Activated CD4-positive, alpha-beta T cell treated with anti-CD3 and anti-CD28 coated beads, Interleukin-2, amount 10 ng/mL, durations not matched to agents 7 days and 5 days (primary cell): ENCODE measurements at places on chromosomes 3 and 15.

GRCh38 chr3:194112120-194113106, 23.5 kb upstream of the HES1 start:
- no peak for DNase-seq

DNA sequence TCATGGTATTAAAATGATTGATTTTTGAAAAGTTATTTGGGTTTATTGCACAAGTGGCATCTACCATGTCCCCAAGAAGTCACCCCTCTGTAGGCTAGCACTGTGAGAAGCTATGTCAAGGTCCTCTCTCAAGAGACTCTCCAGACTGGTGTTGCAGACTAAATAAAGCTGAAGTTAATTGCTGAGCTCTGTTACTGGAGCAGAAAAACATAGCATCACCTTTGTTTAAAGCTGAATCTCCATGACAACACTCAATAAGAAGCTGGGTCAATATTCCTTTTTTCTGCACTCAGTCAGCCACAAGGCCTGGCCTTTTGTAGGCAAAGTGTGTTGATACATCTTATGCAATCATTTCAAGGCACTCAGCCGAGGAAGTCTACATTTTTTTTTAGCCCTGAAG, 806.6 kb upstream of the LMCD1 start:
- no peak for DNase-seq

GRCh38 chr15:39487458-39487735, 93.5 kb upstream of the THBS1 start:
- DNase-seq: no peak

- DNase-seq: peak; percentile 49
Measured at GRCh38 chr3:192188218-192188835, 539.0 kb downstream of the FGF12 start.

DNA sequence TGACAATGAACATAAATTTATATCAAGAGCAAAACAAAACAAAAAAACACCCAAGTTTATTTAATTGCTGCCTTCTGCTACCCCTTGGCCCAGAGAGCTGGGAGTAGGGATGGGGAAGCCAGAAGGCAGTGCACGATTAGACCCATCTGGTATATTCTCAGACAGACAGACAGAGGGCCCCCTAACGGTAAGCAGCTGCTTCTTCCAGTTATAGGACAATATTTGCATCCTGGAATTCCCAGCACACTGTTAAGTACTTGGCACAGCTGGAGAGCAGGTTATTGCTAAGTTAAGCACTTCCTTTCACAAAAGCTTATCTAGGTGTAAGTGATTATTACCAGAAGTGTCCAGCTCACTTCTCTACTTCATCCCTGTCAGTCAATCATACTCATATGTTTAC, 39.3 kb downstream of the C2CD4B start:
- DNase-seq: no peak

DNA sequence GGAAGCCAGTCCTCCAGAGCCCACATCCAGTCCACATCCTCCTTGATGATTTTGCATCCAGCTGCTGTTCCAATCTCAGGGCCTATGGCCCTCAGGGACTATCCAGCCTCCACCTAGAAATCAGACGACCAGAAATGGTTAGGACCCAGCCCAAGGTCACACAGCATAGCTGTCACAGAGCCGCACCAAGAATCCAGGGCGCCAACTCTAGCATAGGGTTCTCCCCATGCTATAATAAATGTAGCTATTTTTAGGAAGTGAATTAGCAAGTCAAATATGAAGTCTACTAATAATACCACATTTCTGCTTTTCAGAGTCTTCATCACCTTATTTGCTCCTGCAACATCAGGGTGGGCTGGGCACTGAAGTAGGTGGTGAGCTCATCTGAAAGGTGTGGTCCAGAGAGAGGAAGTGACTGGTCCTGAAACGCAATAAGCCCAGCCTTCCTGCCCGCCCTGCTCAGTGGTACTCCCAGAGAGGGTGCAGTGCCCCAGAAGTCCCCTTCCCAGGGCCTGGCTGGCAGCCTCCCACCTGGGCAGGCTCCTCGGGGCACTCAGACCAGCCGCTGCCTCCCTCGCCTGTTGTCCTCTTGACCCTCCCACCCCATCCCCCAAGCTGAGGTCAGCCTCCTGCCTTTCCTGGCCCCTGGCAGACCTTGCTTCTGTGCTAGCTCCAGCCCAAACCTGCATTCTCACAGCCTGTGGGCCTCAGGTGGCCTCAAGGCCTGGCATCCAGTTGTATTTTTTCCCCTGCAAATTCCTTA, 17.6 kb upstream of the CYP11A1 start:
- peak; percentile 46 for DNase-seq

DNA sequence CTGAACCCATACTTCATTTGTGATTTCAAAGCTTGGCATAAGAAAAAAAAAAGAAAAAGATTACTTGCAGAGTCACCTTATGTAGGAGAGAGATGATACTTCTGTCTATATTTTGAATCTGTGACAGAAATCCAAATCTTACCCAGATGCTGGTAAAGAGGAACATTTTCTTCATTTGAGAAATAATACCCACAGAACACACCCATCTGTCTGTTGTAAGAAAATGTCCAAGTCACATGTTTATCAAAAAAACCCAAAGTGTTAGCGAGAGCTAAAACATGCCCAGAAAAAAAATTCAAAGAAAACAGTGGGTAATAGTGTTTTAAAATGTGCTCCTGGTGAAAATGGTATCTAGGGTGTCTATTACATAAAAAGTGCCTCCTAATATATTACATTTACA, 18.0 kb upstream of the RAP2B start:
- DNase-seq: no peak
